HT1080 (cell line): ENCODE measurements at places on chromosomes 6 and 20.

DNA sequence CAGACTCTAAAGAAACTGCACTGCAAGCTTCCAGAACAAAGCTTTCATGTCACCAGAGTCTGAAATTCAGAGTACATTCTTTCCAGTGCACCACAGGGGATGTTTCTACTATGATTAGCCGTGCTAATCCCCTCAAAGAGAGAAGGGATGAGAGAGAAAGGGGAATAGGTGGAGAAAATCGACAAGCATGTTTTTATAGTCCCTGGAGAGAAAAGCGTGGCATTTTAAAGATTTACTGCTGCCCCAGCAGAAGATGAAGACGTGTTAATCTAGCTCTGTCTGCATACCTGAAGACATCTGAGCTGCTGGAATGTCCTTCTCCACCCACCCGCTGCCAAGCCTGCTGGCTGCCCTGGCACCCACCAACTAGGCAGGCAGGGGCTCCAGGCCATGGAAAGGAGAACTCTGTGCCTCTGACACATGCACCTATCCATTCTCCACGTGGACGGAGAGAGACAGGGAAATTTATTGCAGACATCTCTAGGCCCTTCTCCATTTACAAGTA, 4.1 kb downstream of the MYLK4 start:
- DNase-seq: no peak

DNA sequence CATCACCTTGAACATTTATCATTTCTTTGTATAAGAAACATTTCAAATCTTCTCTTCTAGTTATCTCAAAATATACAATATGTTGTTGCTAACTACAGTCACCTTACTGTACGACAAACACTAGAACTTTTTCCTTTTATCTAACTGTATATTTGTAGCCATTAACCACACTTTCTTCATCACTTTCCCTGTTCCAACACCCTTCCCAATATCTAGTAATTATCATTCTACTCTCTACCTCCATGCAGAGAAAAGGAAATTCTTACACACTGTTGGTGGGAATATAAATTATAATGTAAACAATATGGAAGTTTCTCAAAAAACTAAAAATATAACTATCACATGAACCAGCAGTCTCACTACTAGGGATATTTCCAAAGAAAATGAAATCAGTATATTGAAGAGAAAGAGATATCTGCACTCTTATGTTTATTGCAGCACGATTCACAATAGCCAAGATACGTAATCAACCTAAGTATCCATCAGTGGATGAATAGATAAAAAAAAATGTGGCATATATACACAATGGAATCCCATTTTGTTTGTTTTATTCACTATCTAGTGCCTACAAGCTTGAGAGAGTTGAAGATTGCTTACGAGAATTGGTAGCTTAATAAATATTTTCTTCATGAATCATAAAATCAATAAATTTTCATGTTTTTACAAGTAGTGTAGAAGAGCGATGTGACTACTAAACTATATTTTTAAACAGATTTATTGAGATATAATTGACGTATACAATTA, 2.4 kb downstream of the RHAG start:
- no peak for DNase-seq

GRCh38 chr6:163923658-163924411, 509.3 kb downstream of the QKI start:
- peak; percentile 29 for DNase-seq

DNA sequence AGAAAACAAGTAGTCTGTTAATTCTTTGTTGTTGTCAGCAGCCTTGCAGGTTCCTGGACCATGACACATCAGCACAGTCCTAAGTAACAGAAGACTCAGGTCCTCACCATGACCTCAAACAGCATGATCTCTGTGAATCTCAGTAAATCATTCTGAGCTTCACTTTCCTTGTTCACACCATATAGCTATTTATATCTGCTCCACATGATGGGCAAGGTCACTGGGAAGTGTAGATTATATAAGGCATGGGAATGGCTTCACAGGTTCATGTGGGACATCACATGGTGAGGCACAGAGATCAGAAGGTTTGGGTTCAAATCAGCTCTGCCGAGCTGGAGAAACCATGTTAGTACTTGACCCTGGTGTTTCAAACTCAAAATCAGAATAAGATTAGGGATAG, 245.4 kb upstream of the SPTLC3 start:
- DNase-seq: no peak

DNA sequence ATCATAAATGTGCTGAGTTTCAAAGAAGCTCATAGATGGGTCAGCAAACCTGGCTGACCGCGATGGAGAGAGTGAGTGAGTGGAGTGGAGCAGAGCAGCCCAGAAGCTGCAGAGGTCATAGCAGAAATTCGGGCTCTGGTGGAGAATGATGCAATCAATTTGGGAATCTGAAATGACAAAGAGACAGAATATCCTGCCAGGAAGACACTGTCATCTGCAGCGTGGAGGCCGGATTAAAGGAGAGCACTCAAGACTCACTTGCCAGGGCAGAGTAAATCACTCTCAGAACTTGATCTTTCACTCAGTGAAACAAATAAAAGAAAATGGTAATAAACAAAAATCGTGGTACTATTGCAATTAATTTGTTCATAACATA, 109.6 kb upstream of the RREB1 start:
- DNase-seq: no peak

DNA sequence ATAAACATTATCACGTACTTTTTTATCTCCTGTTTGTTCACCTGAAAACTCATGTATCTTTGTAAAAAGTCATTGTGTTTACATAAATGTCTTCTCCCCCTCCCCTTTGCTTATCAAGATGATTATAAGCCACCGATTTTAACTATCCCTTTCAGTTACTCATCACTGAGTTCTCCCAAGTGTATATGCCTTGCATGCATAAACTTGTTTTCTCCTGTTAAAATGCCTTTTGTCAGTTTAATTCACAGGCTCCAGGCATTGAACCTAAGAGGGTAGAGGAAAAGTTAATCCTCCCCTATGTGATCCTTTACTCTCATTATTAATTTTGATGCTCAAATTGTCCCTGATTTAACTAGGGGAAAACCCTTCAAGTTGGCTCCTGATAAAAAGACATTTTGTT, 24.2 kb downstream of the ANKEF1 start:
- DNase-seq: no peak

- no peak for DNase-seq
These were observed 13.9 kb downstream of the SUMO4 start for GRCh38 chr6:149414009-149414408.

GRCh38 chr6:148240861-148241477, 101.7 kb upstream of the SASH1 start:
- no peak for DNase-seq

DNA sequence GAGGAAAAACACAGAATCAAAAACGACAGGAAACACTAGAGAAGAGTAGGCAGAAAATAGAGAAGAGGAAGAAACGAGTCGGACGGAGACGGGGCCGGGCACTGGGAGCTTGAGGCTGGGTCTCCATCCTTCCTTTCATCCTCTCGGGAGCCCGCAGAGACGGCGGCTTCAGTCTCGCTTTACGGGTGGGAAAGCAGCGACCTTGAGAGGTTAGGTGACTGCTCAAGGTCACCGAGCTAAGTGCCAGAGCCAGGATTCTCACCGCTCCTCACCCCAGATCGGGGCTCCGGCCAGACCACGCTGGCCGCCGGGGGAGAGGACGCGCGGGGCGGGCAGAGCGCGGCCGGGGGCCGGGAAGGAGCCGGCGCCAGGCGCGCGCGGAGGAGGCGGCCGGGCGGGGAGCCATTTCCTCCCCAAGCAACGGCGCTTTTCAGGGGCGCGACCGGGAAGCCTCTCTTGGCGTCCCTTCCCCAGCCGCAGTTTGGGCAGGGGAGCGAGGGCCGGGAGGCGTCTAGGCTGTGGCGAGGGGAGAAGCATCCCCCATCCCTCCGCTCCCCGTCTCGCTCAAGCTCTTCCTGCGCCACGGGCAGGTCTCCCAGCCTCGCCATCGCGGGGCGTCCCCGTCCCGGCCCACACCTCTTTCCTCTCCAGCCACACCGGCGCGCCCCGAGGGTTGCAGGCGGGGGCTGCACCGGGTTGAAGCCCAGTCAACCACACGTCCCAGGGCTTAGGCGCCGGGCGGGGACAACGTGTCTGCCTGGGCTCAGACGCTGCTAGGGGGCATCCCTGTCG, 24.1 kb upstream of the MAP3K7 start:
- no peak for DNase-seq

GRCh38 chr20:54933212-54933904, 458.0 kb downstream of the DOK5 start:
- DNase-seq: no peak

GRCh38 chr20:25015986-25016385, 23.4 kb upstream of the APMAP start:
- DNase-seq: no peak

DNA sequence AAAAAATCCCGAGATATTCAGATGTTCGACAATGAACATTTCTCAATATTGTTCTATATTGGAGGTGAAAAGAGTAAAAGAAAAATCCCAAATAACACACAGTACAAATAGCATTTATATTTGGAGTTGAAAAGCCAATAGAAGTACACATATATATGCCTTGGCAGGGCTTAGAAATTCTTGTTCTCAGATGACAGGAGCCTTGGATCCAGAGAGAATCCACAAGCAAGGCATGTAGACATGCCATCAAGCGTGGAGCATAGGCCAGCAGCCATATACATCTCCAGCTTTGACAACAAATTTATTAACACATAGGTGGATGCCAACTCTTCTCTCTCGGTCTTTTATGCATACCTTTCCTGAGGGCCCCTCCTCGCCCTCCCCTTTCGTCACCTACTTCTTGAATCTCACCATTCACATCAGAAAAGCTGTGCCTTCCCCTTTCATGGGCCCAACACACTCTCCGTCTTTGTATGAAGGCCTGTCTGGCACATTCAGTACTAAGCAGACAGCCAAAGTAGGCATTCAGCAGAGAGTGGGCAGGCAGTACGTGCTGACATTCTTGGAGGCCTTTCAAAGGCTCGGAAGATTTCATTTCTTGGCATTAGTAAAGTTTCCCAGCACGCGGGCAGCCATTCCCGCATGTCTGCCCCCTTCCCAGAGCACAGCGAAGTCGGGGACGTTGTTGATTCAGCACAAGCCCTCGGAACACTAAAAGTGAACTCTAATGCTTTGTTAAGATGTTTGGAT, 18.2 kb downstream of the NEDD9 start:
- no peak for DNase-seq

DNA sequence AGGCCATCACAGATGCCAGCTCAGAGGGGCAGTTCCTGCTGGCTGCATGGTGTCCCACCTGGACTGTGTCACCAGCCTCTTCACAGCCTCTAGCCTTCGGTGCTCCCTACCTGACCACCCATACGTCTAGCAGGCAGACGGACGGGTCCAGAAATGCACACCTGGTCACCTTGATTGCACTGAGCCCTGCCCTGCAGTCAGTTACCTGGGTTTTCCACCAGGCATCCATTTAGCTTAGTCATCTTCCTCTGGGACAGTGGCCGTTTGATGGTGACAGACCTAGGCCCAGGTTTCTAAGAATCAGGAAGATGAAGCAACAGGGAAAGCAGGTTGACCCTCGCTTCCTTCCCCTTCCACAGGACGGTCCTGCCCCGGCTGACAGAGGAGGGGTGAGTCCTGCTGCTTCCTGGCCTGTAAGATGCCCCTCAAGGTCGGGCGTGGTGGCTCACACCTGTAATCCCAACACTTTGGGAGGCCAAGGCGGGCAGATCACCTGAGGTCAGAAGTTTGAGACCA, 9.8 kb upstream of the BPI start:
- no peak for DNase-seq

GRCh38 chr20:17654649-17655285, 27.3 kb downstream of the RRBP1 start:
- DNase-seq: peak; percentile 16

GRCh38 chr6:3506751-3507383, 50.0 kb upstream of the SLC22A23 start:
- no peak for DNase-seq

GRCh38 chr6:14270925-14271788, 153.6 kb downstream of the CD83 start:
- DNase-seq: peak; percentile 100

- DNase-seq: no peak
These were observed 42.4 kb downstream of the LCA5 start for GRCh38 chr6:79494841-79495240.

- no peak for DNase-seq
These were observed 93.7 kb downstream of the TCP11 start for GRCh38 chr6:35047265-35048011.
